T47D (cell line): ENCODE measurements at places on chromosomes 3 and 15.
A peak's percentile ranks its signal among the peaks of the same experiment; 100 is the strongest.

DNA sequence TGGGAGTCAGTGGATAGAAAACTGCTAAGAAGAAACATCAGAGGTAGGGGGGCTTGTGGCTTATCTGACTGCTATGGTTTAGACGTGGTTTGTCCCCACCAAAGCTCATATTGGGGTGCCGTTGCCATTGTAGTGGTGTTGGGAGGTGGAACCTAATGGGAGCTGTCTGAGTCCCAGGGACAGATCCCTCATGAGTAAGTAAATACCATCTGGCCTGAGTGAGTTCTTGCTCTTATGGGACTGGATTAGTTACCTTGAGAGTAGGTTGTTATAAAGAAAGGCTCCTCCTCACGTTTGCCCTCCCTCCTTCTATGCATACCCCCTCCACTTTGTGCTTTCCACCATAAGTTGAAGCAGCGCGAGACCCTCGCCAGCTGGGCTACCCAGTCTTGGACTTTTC lies 53.4 kb upstream of the VILL start:
- no peak for DNase-seq

DNA sequence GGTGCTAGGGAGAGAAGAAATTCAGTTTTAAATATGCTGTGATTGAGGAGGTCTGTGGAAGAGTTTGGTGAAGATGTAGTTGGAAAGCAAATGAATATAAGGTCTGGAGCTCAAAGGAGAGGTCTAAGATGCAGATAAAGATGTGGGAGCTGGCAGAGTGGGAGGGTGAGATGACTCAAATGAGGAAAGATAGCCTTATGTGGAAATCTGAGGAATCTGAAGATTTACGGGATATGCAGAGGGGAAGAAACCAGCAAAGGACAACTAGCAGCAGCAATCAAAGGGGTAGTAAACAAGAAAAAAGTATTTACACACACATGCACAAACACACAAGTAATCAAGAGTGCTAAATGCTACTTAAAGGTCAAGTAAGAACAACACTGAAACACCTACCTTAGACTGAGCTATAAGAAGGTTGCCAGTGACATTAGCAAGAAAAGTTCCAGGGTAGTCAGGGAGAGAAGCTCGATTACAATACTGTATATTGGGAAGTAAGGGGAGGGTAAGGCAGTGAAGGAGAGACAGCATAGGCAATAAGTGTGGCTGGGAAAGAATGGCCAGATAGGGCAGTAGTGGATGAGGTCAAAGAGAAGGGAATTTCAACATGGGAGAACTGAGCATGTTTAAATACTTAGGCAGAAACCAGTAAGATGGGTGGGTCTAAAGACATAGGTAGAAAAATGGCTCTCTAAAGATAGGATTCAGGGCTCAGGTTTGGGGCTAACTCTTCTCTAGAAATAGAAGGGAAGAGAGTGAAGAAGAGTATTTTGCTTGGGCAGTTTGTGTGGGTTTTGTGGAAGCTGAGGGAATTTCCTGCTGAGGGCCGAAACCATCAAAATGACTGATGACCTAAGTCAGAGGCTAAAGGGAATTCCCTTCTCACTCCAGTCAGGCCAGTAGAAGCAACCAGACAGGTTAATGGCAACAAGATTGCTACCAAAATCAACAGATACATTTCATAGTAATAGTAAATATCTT lies 8.9 kb downstream of the CMTM6 start:
- no peak for DNase-seq

DNA sequence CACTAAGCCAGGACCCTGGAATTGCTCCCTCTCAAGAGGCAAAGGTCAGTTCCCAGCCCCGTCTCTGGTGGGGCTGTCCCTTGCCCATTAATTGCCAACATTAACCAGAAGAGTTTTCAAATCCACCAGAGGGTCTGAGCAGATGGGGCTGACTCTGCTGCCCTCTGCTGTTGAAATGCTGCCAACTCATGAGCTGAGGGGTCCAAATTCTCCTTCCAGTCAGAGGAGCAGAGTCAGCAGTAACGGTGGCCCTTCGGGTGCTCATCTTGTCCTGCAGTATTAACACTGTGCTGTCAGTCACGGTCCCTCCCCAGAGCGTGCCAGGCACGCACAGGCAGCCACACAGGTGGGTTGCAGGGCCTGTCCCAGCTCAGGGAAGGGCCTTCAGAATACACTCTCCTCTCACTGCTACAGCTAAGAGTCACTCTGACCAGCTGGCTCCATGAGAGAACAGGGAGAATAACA lies 10.7 kb upstream of the SPTBN5 start:
- DNase-seq, result peak; percentile 75

DNA sequence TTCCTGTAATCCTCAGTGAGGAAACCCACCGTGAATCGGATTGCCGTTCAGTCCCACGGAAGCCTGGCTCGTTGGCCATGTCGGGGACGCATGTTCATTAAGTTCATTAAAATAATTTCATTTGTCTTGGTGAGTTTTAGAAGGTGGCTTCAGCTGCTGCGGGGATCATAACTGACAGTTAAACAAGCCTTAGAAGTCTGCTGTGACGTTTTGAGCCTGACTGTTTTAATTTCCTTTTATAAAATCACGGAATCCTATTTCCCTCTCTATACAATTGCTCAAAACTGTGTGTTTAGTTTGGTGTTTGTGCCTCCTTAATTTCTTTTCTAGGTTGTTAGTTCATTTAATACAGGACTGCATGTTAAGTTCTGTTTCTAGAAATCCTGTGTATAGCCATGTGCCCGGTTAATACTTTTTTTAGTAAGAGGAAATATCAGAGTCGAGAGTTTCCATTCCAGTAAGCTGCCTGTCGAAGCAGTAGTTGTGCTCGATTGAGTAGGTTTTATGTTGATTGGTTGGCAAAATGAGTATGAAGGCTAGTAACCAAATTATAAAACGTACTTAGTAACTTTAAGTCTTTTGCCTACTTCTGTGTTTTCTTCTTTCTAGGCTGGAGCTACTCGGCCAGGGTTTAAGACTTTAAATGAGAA lies 705 bp downstream of the NIPA2 start:
- no peak for DNase-seq

DNA sequence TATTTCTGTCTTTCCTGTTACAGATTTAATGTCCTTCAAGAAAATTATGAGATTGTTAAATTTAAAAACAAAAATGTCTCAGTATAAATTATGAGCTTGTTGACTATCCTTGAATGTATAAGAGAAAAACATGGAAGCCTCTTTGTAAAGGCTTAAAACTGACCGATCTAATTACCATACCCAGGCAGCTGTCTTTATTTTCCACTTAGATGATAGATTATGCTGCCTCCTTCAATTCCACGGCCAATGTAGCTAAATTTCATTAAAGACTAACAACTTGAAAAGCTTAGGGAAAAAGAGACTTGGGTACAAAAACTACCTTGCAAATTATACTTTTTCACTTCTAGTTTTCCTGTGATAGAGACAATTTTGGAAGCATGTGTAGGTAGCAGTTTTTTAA lies 88.3 kb downstream of the ATP10A start:
- DNase-seq, result no peak

- DNase-seq, result no peak
Measured at GRCh38 chr3:33114622-33115023, 809 bp downstream of the CRTAP start.

DNA sequence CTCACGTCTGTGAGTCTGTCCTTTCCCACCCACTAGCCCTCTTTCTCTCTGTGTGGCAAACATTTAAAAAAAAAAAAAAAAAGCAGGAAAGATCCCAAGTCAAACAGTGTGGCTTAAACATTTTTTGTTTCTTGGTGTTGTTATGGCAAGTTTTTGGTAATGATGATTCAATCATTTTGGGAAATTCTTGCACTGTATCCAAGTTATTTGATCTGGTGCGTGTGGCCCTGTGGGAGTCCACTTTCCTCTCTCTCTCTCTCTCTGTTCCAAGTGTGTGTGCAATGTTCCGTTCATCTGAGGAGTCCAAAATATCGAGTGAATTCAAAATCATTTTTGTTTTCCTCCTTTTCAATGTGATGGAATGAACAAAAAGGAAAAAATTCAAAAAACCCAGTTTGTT lies 97.7 kb downstream of the GAP43 start:
- DNase-seq, result no peak

DNA sequence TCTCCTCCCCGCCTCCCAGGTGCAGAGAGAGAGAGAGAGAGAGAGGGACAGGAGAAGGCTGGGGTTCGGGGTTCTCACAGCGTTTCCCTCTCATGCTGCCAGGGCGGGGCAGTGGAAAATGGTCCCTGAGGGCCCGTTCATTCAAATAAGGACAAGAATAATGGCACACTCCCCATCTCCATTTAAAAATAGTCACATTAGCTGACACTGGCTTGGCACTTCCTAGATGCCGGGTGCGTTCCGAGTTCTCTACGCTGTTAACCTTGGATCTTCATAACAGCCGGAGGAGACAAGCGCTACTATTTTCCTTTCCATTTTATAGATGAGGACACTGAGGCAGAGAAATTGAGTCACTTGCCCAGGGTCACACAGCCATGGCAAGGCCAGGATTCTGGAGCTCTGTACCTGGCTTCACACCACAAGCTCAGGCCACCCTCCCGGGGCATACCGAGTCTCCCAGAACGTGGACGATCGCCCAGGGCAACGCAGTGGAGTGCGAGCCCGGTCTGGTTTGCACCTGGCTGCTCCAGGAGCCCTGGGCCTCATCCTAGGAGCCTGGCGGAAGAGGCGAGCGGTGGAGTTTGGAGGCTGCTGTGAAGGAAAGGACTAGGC lies 608 bp upstream of the SLC6A6 start:
- DNase-seq, result no peak

- DNase-seq, result no peak
Measured at GRCh38 chr3:142983318-142983717, 18.1 kb upstream of the U2SURP start.

DNA sequence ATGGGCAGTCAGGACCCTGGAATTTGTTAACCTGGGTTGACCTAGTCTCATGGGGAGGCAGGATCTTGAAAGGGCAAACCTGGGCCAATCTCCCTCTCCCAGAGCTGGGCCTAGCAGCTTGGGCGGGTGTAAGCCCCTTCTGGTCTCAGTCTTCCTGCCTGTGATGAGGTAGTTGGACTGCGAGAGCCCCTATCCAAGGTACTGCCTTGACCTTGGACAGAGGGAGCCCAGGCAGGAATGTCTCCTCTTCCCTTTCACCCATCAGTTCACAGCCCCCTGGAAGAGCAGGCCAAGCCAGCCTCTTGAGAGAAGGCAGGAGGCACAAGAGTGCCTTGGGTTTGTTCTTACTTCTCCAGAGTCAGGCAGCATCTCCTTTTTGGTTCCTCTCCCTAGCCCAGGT lies 24.7 kb upstream of the SEMA3F start:
- DNase-seq, result no peak

GRCh38 chr15:99511531-99511865 lies 54.3 kb upstream of the MEF2A start:
- DNase-seq, result no peak

- DNase-seq, result no peak
Measured at GRCh38 chr3:187334904-187335303, 33.3 kb upstream of the RTP4 start.

GRCh38 chr3:24476871-24477656 lies 17.6 kb downstream of the THRB start:
- no peak for DNase-seq

- DNase-seq, result no peak
Measured at GRCh38 chr3:55143336-55143735, 215.5 kb upstream of the LRTM1 start.
